ENCODE measurements at places on chromosomes 7 and 10.

DNA sequence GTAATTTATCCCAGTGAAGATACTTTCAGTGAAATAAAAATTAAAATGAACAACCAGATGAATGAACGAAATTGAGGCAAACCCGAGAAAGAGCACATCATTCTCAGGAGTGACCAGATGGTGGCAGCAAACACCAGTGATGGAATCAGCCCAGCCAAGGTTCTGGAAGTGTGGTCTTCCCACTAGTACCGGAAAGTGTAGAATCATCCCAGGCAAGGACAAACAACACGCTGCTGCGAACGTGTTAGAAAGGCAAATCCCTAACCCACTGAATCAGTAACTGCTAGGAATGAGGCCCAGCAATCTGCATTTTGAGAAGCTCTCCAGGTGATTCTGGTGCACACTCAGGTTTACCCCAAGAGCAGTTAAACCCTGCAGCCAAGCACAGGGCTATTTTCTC lies 15.5 kb upstream of the SLC18A3 start:
- no peak overlapping the region for H3K27ac ChIP-seq
- no peaks in the 10 kb centered on the region for H3K4me1 ChIP-seq
- DNase-seq = peak; percentile 24
- no peaks in the 10 kb centered on the region for H3K36me3 ChIP-seq

DNA sequence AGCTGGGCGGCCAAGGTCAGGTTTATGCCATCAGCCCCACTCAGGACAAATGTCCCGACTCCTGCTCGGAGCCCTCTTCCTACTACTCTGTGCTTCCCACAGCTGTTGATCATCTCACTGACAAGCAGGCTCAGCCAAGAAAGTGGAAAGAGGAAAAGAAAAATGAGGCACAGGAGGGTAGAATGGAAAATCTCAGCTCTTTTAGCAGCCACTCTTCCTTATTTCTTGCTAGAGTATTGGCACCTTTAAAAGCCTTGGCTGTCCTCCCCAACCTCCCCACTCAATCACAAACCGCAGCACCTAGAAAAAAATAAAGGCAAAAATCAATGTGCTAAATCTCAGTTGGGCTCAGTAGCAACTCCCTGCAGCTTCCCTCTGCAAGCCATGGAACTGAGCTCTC lies 35.3 kb upstream of the AGK start:
- H3K4me3 ChIP-seq = no peak overlapping the region
- DNase-seq = no peak
- H3K27me3 ChIP-seq = peaks cover 26% of the 10 kb centered on the region
- H3K27ac ChIP-seq = no peak overlapping the region
- H3K4me1 ChIP-seq = no peaks in the 10 kb centered on the region

DNA sequence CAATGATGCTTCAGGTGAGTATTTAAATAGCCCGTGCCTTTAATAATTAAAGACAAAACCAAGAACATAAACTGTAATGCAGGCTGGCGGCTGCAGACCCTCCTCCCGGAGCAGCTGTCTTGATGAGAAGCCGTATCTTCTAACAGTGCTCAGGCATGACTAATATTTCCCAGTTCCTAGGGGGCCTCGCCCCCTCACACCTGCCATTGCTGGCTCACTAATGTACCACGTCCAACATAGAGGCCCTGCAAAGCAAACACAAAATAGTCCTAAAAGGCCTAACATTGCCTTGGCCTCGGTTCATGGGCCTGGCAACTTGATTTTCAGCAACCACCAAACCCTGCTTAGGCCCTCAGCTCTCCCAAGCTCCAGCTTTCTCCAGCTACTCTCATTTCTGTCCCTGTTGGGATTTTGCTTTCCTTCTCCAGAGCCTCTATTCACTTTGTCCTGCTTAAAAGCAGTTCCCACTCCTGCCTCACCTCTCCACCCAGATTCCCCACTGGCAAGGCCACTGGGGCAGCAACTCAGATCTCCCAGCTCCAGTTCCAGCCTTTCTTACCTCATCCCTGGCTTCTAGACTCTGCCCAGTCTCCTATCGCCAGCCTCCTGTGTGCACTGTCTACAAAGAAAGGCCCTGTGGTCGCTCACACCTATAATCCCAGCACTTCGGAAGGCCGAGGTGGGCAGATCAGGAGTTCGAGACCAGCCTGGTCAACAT lies 16.2 kb downstream of the SORBS1 start:
- H3K4me3 ChIP-seq = no peak overlapping the region
- no peak for DNase-seq
- H3K36me3 ChIP-seq = no peaks in the 10 kb centered on the region
- no peaks in the 10 kb centered on the region for H3K27me3 ChIP-seq
- H3K27ac ChIP-seq = no peak overlapping the region
- no peaks in the 10 kb centered on the region for H3K4me1 ChIP-seq

- H3K27me3 ChIP-seq = no peaks in the 10 kb centered on the region
- H3K4me1 ChIP-seq = peaks cover 38% of the 10 kb centered on the region
- peak; percentile 51 for DNase-seq
- no peaks in the 10 kb centered on the region for H3K36me3 ChIP-seq
Measured at GRCh38 chr10:124520558-124521428, 59.2 kb downstream of the LHPP start.

DNA sequence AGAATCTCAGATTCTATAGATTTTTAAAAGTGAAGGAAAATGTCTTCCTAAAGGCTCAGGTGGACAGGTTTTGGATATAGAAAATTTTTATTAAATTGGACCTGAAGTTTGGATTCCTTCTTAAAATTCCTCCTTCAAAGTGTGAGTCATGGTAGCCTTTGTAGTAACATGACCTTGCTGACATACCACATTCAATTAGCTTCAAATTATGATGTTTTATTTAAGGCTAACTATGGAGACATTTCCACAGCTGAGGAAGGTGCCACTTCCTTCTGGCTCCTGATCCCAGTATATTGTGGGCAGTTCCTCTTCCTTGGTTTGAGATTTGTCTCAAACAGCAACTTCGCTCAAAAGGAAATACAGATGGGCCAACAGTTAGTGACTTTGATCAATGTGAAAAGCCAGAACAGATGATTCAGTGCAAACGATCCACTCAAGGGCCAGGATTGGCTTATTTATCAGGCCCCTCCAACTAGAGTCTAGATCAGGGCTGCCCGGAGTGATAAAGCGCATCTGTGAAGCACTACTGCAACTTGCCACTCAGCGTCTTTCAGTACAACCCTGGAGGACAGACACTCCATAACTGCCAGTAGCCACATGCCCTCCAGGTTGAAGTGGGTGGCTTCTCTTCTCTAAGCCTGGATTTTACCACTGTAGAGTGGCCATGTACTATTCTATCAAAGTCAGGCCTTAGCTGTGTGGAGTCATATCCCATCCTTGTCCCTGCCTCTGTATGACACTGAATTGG lies 573.5 kb downstream of the KIF20B start:
- no peak overlapping the region for H3K4me3 ChIP-seq
- H3K36me3 ChIP-seq = no peaks in the 10 kb centered on the region
- H3K4me1 ChIP-seq = no peaks in the 10 kb centered on the region
- no peak for DNase-seq
- no peaks in the 10 kb centered on the region for H3K27me3 ChIP-seq
- H3K27ac ChIP-seq = no peak overlapping the region

DNA sequence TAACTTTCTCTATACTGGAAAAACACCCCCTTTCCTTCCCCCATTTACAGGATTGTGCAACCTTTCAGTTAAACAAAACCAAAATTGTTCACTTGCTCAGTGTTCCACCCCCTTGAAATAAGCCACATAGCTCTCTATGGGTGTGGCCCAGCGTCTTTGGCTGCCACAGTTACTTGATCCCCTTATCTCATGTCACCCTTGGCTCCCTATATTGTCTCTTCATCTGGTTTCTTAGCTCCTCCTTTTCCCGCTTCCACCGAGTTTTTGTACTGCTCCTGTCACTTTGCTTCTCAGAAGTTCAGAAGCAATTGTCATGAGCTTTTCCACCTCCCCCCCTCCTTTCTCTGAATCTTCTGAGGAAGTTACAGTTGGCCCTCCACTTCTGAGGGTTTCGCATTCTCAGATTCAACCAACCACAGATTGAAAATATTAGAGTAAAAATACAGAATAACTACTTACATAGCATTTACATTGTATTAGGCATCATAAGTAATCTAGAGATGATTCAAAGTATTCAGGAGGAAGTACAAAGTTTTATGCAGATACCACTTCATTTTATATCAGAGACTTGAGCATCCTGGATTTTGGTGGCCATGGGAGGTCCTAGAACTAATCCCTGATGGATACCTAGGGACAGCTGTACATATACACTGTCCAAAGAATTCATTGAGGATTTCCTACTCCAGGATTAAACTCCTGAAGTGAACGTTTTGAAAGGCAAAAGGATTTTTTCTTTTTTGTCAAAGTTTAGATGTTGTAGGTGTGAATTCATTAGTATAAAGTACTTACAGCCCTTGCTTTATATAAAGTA lies 60.4 kb downstream of the ADD3 start:
- peak overlapping the region; percentile 85 for H3K27ac ChIP-seq
- no peaks in the 10 kb centered on the region for H3K36me3 ChIP-seq
- H3K4me3 ChIP-seq = no peak overlapping the region
- peaks cover 67% of the 10 kb centered on the region for H3K4me1 ChIP-seq
- no peaks in the 10 kb centered on the region for H3K27me3 ChIP-seq

DNA sequence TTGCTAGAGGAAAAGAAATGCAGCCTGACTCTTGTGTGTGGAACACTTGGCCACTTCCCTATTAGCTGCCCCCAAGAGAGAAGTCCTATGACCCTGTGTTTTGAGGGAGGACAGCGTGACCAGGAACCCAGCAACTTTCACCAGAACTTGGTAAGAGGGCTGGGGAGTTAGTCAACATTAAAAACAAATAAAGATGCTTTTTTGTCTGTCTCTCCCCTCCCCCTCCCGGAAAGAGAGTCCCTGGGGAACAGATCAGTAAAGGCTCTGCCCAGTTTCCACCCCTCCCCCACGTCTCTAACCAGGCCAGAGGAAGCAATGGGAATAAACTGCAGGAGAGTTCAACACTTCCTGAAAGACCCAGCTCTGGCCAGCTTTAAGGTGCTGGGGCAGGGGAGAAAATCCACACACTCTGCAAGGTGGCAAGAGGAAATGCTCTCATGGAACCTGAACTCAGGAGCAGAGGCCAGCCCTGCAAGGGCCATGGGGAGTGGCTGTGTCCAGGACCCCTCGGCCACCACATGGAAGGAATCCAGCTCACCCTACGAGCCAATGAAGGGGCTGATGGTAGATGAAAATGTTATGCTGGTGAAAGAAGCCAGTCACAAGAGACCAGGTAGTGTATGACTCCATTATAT lies 21.5 kb downstream of the SH3PXD2A start:
- no peaks in the 10 kb centered on the region for H3K36me3 ChIP-seq
- no peak for DNase-seq
- H3K4me3 ChIP-seq = no peak overlapping the region
- no peaks in the 10 kb centered on the region for H3K27me3 ChIP-seq

- DNase-seq = no peak
- H3K4me3 ChIP-seq = no peak overlapping the region
- H3K27ac ChIP-seq = no peak overlapping the region
- H3K4me1 ChIP-seq = no peaks in the 10 kb centered on the region
- H3K27me3 ChIP-seq = no peaks in the 10 kb centered on the region
- no peaks in the 10 kb centered on the region for H3K36me3 ChIP-seq
Measured at GRCh38 chr10:118358327-118358726, 16.2 kb upstream of the FAM204A start.

DNA sequence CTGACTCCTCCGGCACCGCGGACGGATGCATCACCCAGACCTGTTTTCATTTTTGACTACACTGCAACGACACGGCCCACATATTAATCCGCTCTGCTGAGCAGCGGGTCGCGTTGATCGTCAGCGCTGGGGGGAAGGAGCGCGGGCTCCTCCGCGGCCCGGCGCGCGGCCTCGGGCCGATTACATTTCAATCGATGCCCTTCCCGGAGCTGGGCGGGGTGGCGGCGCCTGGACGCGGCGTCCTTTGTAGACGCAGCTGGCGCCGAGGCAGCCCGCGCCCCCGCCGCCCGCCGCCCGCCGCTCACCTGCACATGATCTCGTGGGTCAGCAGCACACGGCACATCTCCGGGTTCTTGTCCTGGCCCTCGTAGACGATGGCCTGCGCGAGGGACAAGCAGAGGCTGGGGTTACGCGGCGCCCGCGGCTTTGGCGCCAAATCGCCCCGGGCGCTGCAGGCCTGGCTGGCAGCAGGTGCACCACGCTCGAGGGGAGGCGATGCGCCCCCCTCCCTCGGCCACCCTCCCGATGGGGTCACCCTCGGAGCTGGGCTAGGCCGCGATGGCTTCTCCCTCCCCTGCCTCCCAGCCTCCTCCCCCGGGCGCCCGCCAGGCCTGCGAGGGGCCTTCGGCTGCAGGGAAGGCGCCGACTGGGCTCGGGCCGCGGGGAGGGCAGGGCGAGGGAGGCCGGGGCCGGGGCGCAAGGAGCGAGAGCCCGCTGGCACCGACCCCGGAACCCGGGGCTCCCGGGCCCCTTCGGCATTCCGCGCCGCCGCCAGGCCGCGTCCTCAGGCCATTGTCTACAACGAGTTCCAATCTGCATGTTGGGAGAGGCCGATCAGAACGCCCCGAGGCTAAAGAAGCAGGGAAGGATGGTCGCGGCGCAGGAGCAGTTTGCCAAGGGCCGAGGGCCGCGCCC lies 5.2 kb downstream of the EBF3 start:
- H3K27me3 ChIP-seq = peaks cover 91% of the 10 kb centered on the region
- no peak for DNase-seq
- peaks cover 8% of the 10 kb centered on the region for H3K4me1 ChIP-seq
- H3K27ac ChIP-seq = no peak overlapping the region

- no peak overlapping the region for H3K27ac ChIP-seq
- H3K27me3 ChIP-seq = no peaks in the 10 kb centered on the region
Measured at GRCh38 chr7:2566890-2567678, 8.3 kb downstream of the IQCE start.

- H3K27ac ChIP-seq = no peak overlapping the region
- no peak for DNase-seq
- H3K27me3 ChIP-seq = no peaks in the 10 kb centered on the region
- no peak overlapping the region for H3K4me3 ChIP-seq
- no peaks in the 10 kb centered on the region for H3K36me3 ChIP-seq
Measured at GRCh38 chr10:118961436-118961835, 68.1 kb upstream of the NANOS1 start.

Data from CD14-positive monocyte (primary cell).